ENCODE measurements at places on chromosomes 6 and 20. TPM values are rescaled to one million over a fixed set of nuclear protein-coding genes. Genes with fewer than 3 reads are reported as not detected.

GRCh38 chr6:84575264-84575663 lies 189.1 kb downstream of the TBX18 start:
- no peak for DNase-seq

DNA sequence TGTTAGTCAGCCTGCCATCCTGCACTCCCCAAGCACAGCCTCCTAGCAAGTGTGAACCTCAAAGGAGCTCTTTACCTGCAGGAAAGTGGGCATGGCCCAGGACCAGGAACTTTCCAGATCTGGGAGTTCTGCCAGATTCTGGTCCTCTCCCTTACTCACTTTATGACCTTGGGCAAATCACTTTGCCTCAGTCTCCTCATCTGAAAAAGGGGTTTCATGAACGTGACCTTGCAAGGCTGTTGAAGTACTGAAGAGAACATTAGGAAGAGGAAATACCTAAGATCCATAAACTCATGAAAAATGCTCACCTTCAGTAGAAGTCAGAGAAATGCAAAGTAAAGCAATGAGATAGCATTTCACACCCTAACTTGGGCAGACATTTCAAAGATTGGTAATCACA lies 26.8 kb upstream of the DSN1 start:
- DNase-seq = no peak

RSPO3 gene
- 0.81 TPM for total RNA-seq

- no peak for DNase-seq
Measured at GRCh38 chr6:144637541-144637940, 352.4 kb downstream of the UTRN start.

SLC22A2 gene
- not detected for total RNA-seq

DNA sequence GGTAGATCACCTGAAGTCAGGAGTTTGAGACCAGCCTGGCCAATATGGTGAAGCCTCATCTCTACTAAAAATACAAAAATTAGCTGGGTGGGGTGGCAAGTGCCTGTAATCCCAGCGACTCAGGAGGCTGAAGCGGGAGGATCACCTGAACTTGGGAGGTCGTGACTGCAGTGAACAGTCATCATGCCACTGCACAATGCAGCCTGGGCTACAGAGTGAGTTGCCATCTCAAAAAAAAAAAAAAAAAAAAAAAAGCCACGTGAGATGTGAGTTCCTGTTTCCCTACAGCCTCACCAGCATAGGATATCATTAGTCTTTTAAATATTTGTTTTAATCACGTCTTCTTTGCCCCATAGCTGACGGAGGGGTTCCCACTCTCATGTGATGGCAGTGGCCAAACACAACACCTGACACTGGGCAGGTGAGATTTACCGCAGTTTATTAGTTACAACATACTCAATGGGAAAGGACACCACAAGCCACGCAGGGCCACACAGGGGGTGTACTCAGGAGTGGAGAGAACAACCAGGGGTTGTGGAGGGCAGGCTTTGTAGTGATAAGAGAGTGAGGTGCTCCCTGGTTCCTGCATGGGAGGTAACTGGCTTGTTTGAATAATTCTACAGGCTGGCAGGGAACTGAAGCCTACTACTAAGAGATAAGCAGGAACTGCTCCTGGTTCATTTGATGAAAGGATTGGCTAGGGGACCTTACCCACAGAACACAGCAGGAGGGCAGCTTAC lies 4.6 kb upstream of the LZTS3 start:
- no peak for DNase-seq

PHACTR1 gene
- total RNA-seq = 6.1 TPM

- DNase-seq = peak; percentile 78
Measured at GRCh38 chr6:34196116-34196832, 40.4 kb upstream of the HMGA1 start.

GRCh38 chr6:109306733-109307132 lies 75.5 kb downstream of the CD164 start:
- DNase-seq = no peak

DNA sequence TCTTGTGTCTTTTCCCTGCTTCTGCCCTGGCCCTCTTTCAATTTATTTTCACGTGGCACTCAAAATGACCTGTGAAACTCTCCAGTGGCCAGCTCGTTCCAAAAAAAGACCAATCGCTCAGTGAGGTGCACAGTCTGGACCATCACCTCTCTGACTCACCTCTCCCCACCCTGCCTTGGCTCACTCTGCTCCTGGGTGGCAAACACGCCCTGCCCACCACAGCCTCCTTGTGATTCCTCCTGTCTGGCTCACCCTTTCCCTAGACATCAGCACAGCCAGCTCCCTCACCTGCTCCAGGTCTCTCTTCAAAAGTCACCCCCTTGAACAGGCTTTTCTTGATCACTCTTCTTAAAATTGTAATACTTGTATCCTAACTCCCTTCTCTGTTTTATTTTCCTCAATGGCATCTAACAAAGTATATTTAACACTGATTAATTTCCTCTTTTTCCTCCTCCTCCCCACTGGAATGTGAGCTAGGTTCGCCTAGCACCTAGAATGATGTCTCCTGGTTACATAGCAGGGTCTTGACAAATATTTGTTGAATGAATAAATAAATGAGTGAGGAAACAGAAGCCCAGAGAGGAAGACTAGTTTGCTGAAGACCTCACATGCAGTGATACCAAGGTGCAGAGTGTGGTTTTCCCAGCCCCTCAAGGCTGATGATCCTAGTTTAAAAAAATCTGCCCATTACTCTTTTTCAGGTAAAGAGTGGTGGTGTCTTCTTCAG lies 109.0 kb downstream of the GJA10 start:
- DNase-seq = no peak

DNA sequence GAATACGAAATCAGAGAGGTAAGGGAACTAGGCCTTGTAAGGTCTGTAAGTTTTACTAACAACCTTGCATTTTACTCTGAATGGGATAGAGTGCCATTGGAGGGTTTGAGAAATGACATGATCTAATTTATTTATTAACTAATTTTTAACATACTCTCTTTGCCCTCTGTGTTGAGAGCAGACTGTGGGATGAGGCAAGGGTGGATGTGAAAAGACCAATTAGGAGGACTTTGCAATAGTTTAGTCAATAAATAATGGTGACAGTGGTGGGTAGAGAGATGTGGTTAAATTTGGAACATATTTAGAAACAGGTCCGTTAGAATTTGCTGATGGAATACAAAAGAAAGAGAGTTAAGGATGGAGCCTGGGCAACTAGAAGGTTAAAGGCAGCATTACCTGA lies 60.0 kb downstream of the MKKS start:
- no peak for DNase-seq

DNA sequence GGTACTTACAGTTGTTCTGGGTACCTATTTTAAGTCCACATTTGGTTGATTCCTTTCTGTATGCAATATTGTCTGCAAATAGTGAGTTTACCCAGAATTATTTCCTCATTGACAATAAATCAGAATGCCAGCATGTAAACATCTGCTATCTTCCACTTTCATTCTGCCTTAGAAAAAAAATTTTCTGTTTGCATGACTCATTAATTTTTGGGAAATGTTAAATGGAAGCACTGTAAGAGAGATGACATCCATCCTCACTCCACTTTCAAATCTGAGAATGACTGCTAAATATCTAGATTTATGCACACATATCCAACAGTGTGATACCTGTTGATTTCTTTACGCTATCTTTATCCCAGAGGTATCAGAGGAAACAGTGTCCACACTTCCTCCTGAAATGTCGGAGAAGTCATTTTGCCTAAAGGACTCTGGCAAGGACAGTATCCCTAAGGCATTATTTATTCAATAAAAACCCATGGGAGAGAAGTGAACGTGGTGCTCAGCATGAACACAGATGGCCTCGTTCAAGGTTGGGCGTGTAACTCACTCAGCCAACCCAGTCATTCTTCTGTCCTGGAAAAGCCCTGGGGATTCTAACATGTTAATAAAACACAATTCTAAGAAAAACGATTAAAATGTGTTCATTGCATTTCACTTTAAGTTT lies 780.9 kb downstream of the QKI start:
- no peak for DNase-seq

DNA sequence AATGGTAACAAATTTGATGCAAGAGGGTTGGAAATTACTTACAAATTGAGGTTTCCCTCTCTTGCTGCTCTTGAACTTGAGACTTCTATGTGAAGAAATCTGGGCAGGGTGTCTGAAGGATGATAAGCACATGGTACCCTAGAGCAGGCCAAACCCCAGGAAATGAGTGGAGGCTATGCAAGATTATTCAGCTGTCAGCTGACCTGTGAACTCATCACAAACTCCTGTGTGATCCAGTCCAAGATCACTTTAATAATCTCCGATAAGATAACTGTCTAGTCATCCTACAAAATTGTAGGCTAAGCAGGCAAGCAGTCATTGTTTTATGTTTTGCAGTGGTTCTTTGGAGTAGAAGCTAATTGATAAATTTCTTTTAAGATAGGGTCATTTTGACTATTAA lies 213.1 kb downstream of the BTBD3 start:
- no peak for DNase-seq

XRN2 gene
- 239 TPM for total RNA-seq

- DNase-seq = peak; percentile 80
Measured at GRCh38 chr6:157184202-157185015, 138.9 kb downstream of the TMEM242 start.

CDH22 gene
- total RNA-seq = 0.28 TPM

SLC32A1 gene
- total RNA-seq = 0.04 TPM

LY6G6D gene
- 0.90 TPM for total RNA-seq

Data from neural progenitor cell (in vitro differentiated cells).